ENCODE measurements at places on chromosomes 3 and 15. TPM values are rescaled to one million over a fixed set of nuclear protein-coding genes. Genes with fewer than 3 reads are reported as not detected.

The C3orf80 gene
- total RNA-seq: not detected

The GJD2 gene
- not detected for total RNA-seq

The TEX55 gene
- not detected for total RNA-seq

The RCCD1 gene
- 5.8 TPM for total RNA-seq

The COL6A6 gene
- total RNA-seq: 22.8 TPM

The IGSF11 gene
- total RNA-seq: 0.09 TPM

The TUSC7 gene
- not detected for total RNA-seq

The RTP3 gene
- not detected for total RNA-seq

The SAMMSON gene
- total RNA-seq: not detected

The VGLL3 gene
- total RNA-seq: 10.9 TPM

The ZNF860 gene
- total RNA-seq: 0.32 TPM

The GOLGA8G gene
- total RNA-seq: not detected

The PP2D1 gene
- total RNA-seq: not detected

The CLDN1 gene
- 0.17 TPM for total RNA-seq

All from bronchial smooth muscle cell (primary cell).